Activated CD4-positive, alpha-beta memory T cell treated with anti-CD3 and anti-CD28 coated beads for 36 hours (primary cell): ENCODE measurements at places on chromosomes 6 and 20. TPM values are rescaled to one million over a fixed set of nuclear protein-coding genes. Genes with fewer than 3 reads are reported as not detected.

Gene SRSF12
- 0.12 TPM for total RNA-seq

Gene C4B
- 5.5 TPM for total RNA-seq

Gene ZC2HC1B
- total RNA-seq = not detected

Gene TREM2
- total RNA-seq = not detected

Gene PAX1
- total RNA-seq = not detected

Gene SLC22A16
- not detected for total RNA-seq

Gene TLDC2
- not detected for total RNA-seq

Gene TPBG
- 0.34 TPM for total RNA-seq

Gene SLC17A2
- not detected for total RNA-seq

DNA sequence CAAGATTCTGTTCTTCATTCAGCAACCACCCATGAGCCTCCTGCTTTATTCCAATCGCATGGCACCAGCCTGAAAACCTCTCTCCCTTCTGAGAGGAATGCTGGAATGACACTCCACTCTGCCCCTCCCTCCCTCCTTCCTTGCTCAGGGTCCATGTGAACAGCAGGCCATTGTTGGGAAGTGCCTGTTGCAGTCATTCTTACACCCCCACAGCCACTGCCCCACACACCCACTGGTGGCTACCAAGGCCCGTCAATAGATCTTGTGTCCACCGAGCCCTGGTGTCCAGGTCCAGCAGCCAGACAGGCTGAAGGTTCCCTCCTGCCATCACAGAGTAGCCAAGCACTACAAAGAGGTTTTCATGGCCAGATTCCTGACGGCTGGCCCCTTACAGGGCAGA lies 6.5 kb downstream of the PDRG1 start:
- no peak for DNase-seq

DNA sequence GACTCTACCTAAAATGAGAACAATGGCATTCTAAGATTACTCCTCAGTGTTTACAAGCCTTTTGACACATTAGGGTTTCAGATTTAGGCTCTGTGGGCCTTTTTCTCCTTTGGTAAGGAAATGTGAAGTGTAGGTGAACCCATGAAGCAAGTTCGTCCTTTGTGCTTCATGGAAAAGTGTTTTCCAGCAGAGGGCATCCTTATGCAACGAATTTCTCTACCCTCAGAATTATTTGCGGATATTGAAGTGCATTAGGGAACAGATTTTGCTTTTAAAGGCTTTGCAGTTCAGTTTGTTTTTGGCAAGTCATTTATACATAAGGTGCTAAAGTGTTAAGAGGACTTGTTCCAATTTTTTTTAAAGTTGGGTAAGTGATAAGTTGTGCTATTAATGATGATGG lies 55.7 kb upstream of the FERMT1 start:
- DNase-seq = no peak

DNA sequence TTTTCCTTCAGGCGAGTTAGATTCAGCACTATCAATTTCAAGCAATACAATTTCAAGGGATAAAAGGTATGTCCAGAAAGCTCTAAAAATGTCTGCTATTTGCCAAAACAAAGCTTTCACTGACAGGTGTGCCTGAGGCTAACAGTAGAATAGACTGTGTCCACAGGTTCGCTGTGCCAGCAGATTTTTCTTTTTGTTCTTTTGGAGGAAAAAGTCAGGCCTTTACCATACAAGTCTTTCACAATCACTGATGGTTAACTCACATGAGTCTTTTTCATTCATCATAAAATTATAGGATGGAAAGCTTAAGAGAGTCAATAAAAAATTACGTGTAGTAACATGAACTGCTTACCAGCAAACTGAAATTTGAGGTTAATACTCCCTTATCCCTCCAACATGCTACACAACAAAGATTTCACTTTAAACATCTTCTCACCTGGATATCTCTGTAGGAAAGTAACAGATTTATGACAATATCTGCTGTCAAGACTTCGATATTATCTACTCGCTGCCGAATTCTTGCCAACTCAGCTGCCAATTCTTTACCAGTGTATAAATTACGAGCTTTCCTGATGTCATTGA lies 95.4 kb downstream of the MAP3K5 start:
- no peak for DNase-seq

DNA sequence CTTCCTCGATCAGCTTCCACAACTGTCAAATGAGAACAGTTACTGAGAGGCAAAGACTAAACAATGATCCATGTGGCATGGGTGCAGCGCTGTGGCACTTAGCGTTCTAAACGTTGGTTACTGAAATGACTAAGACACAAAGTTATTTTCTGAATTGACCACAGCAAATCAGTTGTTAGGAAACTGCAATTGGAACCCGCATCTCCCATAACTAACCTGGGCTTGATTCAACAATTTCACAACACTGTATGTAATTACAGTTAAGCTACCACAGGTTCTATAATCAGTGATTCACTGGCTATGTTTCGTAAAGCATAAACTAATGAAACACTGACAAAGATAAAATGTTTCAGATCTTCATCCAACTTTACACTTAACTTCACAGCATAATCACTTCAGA lies 12.5 kb downstream of the WDR27 start:
- DNase-seq = no peak

DNA sequence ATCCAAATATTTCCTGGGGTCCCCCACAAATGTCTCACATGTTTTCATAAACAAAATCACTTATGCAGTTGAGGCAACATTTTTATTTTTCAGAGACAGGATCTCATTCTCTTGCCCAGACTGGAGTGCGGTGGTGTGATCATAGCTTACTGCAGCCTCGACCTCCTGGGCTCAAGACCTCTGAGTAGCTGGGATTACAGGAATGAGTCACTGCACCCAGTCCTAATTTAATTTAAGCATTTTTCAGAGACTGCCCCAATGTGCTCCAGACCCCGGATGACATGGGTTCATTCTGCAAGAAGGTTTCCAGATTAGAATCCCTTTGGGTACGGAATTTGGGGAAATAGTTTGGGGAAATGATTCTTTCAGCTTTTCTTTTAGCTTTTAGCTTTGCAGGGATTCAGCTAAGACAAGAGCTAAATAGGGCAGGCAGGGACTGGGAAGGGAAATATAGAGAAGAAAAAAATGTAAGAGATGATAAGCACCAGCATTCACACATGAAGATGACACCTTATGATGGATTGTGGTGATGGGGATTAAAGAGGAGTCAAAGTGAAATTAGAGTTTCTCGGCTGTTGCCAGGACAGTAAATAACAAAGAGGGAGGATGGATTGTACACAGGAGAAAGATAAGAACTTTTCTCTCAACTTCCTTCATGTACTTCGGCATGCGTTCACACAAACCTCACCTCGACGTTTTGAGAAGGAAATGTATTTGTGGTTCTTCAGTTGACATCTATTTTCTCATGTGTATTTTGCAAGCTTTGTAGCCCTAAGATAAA lies 169.4 kb upstream of the TAB2 start:
- DNase-seq = peak; percentile 47

DNA sequence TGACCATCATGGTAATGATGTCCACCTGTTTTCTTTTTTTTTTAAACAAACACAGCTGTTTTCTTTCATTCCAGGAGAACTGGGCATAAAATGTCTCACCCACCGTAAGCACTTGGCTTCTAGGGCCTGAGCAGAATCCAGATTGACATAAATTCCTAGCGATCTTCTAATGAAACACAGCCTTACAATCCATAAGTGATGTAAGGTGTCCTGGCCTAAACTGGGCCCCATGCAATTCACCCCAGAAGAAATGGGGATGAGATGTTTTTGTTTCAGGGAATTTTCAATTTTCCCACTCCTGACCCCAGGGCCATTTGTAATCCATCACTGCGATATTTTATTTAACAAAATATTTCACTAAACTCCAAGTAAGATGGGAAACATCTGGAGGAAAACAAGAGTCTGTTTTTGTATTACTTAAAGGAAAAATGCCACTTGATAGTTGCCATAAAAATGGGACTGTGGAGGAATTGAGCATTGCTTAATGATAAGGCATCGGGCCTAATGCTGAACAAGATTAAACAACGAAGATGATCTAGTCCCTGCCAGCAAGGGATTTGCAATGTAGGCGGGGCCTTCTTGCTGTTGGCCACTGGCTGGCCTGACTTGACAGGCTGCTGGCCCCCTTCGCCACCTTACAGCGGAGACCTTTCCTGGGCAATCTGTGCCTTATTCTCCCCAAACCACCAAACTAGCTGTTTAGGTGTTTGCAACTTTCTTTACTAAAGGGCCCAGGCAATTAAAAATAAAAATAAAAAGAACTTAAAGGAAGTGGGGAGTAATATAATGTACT lies 183.7 kb downstream of the CD109 start:
- no peak for DNase-seq

GRCh38 chr20:16970776-16971175 lies 222.6 kb downstream of the OTOR start:
- DNase-seq = no peak

- no peak for DNase-seq
These were observed 140.4 kb downstream of the NCOA3 start for GRCh38 chr20:47642118-47642517.

DNA sequence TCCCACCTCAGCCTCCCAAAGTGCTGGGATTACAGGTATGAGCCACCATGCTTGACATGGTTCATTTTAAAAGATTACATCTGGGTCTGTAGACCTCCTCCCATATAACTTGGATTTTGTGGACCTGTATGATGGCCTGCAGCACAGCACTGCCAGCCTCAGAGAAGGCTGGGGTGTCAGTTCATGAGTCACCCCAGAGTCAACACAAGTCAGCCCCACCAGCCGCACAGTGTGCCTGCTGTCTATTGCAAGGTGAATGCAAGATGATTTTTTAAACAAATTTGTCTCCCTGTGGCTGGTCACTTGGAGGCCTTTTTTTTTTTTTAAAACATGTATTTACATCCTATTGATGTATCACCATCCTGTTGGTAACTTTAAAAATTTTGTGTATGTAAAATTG lies 76.7 kb downstream of the RREB1 start:
- DNase-seq = no peak

DNA sequence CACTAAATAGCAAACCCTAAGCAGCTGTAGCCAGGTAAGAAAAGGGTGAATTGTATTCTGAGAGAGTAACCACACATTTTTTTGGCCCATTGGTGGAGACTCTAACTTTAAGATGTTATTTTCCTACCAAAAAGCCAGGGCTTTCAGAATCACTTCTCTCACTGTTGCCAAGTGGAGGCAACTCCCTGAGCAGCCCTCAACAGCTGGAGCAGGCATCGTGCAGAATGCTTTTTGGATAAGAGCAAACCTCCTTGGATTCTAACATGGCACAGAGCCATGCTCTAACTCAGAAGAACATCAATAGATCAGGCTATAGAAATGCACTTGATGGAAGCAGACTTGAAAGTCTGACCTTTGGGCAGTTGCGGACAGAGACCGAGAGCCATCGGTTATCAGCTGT lies 722.2 kb upstream of the CHD6 start:
- no peak for DNase-seq

DNA sequence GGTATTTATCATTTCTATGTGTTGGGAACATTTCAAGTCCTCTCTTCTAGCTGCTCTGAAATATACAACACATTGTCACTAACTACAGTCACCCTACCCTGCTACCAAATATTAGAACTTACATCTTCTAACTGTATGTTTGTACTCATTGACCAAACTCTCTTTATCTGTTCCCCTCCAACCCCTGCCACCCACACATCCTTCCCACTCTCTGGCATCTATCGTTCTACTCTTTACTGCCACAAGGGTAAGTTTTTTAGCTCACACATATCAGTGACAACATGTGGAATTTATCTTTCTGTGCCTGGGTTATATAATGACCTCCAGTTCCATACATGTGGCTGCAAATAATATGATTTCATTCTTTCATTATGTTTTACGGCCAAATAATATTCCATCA lies 171.9 kb downstream of the GMDS start:
- no peak for DNase-seq

DNA sequence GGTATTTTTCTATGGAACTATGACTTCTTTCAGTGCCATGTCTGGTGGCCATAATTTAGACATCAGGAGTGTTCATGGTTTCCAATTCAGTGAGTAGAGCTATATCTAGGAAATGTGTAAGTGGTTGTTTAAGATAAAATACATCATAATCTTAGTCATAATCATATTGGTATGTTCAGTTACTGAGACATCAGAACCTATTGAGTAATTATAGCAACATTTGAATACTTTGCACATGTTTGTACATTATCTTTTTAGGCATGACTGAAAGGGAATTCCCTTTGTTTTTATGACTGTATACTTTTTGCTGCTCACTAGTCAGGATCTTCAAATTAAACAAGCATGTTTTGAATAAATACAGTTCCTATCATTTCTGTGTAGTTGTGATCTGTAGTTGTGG lies 64.0 kb downstream of the STXBP5 start:
- DNase-seq = no peak

DNA sequence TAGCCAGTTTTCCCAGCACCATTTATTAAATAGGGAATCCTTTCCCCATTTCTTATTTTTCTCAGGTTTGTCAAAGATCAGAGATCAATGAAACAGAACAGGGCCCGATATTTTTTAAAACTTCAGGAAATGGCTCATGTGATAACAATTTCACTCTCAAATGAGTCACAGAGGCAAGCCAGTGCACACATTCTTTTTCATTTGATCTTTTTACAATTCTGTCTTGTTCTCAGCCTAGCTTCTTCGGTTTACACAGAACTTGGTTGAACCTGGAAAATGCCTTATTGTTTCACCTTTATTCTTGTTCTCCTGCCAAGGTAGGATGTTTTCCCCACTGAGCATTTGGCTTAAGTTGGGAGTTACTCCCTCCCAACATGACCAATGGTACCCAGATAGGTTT lies 258.9 kb downstream of the COL12A1 start:
- no peak for DNase-seq

DNA sequence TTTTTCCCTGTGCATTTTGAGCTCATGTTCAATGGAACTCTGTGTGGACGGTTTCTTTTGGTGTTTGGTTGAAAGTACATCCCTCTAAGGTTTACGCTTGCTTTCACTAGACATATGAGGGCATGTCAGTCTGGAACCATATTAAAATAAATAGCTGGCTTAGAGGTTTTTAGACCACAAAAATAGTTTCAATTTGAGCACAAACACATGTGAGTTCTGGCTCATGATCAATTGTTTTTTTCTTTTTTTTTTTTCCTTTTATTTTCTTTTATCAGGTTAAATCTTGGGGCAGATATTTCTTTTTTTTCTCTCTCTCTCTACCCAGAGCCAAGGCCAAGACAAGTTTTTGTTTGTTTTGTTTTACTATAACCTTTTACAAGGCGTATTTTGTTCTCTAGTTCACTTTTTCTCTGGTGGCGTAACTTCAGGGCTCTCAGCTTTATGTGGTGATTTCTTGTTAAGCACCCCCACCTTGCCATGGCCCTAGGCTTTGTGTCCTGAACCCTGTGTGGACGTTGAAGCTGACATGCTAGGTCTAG lies 92.9 kb downstream of the SHLD1 start:
- DNase-seq = no peak

DNA sequence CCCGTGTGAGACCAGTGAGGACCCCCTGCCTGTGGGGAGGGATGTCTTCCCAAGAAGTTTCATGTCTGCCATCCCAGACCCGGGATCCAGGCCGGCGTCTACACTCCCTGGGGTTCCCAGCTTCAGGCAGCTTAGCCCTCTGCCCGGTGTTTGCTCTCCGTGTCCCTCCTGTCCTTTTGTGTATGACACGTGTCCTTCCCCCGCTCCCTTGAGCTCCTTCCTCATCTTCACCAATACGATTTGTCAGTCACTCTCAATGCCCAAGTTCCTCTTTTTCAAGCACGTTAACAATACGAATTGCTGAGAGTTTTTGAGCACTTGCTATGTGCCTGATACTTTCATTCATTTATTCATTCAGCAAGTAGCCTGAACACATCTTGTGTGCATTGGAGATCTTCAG lies 115.6 kb upstream of the PTPN1 start:
- DNase-seq = no peak
